ENCODE measurements at places on chromosomes 7 and 10. TPM values are rescaled to one million over a fixed set of nuclear protein-coding genes. Genes with fewer than 3 reads are reported as not detected.
A peak's percentile ranks its signal among the peaks of the same experiment; 100 is the strongest.

DNA sequence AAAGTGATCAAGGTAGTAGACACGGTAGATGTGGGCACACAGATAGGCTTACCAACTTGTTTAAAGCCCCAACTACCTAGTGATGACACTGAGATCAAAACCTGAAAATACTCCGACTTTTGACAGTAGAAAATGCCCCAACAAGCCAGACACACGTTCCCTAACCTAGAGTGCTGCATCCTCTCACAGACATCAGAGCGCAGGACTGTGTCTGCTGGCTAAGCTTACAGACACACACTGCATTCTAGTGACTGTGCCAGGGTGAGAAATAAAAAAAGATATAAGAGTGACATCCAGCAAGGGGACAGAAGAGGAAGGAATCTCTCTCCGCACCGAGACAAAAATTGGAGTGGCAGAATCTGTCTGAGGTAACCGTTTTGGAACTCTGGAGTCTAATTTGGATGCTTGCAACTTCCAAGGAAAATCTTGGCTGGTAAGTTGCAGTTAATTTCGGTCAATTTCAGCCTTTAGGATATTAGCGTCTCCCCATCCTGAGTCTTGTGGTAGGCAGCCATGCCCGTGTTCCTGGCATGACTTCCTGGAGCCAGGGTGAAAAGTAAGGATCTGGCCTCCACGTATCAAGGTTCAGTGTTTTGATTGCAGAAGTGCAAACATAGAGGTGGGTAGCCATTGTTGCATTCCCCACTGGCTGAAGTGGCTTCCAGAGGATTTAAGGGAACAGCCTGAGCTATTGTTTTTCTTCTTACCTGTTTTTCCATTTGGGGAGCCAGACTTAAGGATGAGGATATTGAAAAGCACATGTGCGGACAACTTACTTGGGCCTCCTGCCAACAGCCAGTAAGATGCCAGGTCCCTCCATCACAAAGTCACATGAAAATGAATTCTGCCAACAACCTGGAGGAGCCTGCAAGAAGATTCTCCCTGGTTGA is 124.1 kb downstream of the SMURF1 start:
- peak; percentile 13 for DNase-seq

- no peak for DNase-seq
Measured at GRCh38 chr10:113035732-113036312, 85.8 kb downstream of the TCF7L2 start.

GRCh38 chr10:101512738-101513137 is 75.3 kb downstream of the POLL start:
- DNase-seq, result no peak

DNA sequence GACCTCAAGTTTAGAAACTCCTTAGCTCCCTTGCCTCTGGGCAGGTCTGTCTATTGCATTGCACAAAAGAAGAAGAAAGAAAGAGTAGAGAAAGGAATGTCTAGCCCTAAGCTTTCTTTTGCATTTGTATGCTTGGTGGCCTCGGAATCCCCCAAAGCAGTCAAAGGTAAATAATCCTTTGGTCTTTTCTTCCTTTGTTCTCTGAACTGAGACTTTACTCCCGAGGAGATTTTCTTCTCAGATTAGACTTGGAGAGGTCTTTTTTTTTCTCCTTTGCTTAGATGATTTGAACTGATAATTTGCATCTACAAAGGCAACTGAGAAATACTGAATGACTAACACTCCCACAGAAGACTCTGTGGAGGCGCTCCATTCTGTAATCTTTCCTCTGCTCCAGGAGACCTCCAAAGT is 93.2 kb downstream of the AKR1D1 start:
- no peak for DNase-seq

DNA sequence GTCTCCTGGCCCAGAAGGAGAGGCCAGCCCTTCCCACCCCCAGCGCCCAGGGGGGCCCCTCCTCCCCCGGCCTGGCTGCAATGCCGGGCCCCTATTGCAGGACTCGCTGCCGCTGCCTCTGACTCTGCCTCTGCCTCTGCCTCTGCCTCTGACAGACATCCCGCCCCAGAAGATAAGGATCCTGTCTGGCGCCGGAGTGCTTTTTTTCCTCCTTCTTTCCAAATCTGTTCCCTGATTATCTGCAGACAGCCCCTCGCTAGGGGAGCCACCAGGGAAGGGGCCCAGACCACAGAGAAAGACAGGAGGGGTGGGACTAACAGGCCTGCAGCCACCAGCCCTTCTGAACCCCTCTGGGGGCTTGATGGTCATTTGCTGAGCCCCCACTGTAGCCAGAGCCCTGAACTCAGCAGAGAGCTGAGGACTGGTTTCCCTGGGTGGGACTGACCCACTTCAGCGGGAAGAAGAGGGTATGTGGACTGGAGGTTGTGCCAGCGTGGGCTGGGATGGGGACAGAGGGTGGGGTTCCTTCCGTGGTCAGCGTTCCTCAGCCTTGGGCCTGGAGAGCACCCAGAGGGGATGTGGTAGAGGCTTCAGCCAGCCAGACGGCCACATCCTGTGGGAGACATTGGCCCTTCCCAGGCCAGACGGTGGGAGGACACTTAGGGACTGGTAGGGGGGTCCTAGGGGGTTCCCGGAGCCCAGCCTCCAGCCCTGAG is 22.8 kb downstream of the UNC5B start:
- peak; percentile 71 for DNase-seq

- no peak for DNase-seq
Measured at GRCh38 chr7:47402941-47403866, 178.7 kb downstream of the TNS3 start.

DNA sequence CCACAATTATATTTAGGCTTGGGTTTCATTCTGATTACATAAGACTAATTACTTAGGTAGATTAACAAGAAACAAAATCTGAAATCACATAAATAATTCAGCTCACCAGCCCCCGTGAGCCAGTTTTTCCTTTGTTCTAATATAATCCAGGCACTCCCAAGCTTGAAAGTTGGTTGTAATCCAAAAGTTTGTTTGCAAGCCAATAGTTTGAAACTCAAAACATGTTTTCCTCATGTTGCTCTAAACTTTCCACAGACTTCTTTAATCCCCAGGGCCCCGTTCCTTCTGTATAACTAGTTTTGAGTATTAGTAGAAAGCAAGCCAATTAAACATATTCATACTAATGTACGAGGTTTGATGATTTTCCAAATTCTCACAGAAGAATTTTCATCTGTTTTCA is 56.1 kb downstream of the SP8 start:
- DNase-seq, result no peak

DNA sequence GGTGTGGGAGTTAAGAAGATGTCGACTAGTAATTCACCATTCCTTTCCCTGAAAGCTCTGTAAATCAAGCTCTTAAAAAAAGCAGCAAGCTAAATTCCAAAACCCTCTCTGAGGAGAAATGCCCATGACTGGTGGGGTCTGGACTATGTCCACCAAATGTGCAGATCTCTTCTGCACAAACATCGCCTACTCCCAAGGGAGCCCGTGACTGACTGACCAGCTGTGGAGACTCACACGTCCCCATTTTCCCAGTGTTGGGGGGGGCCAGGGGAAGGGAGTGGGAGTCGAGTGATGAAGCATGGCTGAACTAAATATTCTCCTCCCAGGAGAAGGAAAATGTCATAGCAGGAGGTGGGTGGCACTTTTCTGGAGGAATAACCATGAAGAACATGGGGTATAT is 164.1 kb upstream of the HPS1 start:
- DNase-seq, result no peak

GRCh38 chr7:22712999-22713398 is 14.0 kb upstream of the IL6 start:
- DNase-seq, result no peak

DNA sequence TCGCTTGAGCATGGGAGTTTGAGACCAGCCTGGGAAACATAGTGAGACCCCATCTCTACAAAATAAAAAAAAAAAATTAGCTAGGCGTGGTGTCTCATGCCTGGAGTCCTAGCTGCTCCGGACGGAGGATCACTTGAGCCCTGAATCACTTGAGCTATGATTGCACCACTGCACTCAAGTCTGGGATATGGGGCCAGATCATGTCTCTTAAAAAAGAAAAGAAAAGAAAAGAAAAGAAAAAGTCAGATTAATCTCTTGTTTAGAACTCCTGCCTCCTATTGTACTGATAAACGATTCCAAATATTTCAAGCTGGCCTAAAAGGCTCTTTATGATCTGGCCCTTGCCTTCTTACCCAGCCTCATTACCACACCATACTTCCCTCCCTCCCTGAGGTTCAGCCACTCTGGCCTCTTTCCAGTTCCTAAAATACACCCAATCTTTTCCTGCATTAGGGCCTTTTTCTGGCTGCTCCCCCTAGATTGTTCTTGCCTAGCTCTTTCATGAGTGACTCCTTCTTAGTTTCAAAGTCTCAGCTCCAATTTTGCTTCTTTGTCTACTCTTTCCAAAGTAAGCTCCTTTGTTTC is 41.7 kb downstream of the VCL start:
- no peak for DNase-seq

GRCh38 chr7:79386688-79387422 is 66.6 kb downstream of the MAGI2 start:
- DNase-seq, result no peak

- peak; percentile 48 for DNase-seq
Measured at GRCh38 chr7:33062023-33062781, at the start of gene NT5C3A. NT5C3A (minus strand) TSS chr7:33062776; CDS start chr7:33062705, 71 bp downstream.

GRCh38 chr7:7790041-7790741 is 71.8 kb upstream of the RPA3 start:
- no peak for DNase-seq

- DNase-seq, result no peak
Measured at GRCh38 chr10:30997536-30998235, 34.0 kb downstream of the ZNF438 start.

The TMED4 gene
- total RNA-seq, result 105 TPM

The CDNF gene
- total RNA-seq, result 3.8 TPM

The MYH16 gene
- not detected for total RNA-seq

The ACTR3C gene
- total RNA-seq, result 18.2 TPM

The FAM20C gene
- total RNA-seq, result 33.8 TPM

The ABCA13 gene
- total RNA-seq, result 5.2 TPM

The SLC35G1 gene
- total RNA-seq, result 4.8 TPM

The NPSR1 gene
- not detected for total RNA-seq

The PAPOLB gene
- total RNA-seq, result 0.29 TPM

All from ureter (tissue), 1 donor.